ENCODE measurements at places on chromosomes 7 and 10. TPM values are rescaled to one million over a fixed set of nuclear protein-coding genes. Genes with fewer than 3 reads are reported as not detected.

Gene CNNM2
- 3.6 TPM for polyA plus RNA-seq

Gene AS3MT
- 9.2 TPM for polyA plus RNA-seq

Gene TMEM139
- 1.8 TPM for polyA plus RNA-seq

Gene SLC37A3
- 36.0 TPM for polyA plus RNA-seq

Gene WEE2
- polyA plus RNA-seq, result 0.44 TPM

Gene RNF32
- polyA plus RNA-seq, result 2.2 TPM

Gene PHKG1
- 40.0 TPM for polyA plus RNA-seq

Gene CREB3L2
- 37.8 TPM for polyA plus RNA-seq

Gene TBXAS1
- 4.3 TPM for polyA plus RNA-seq

Gene RASSF4
- polyA plus RNA-seq, result 69.0 TPM

Gene C10orf67
- 0.23 TPM for polyA plus RNA-seq

Gene TMEM270
- polyA plus RNA-seq, result not detected

Gene IFIT3
- polyA plus RNA-seq, result 9.2 TPM

Gene LEP
- 0.04 TPM for polyA plus RNA-seq

Gene EPDR1
- polyA plus RNA-seq, result 103 TPM
